ENCODE measurements at places on chromosomes 2 and 18. TPM values are rescaled to one million over a fixed set of nuclear protein-coding genes. Genes with fewer than 3 reads are reported as not detected.

Gene PROC
- not detected for total RNA-seq

- DNase-seq: no peak
Observed at GRCh38 chr2:88049622-88050021, 6.0 kb downstream of the KRCC1 start.

Gene STEAP3
- total RNA-seq: 22.6 TPM

- DNase-seq: no peak
Observed at GRCh38 chr2:58081000-58081399, 34.4 kb downstream of the VRK2 start.

GRCh38 chr2:22932288-22932687 lies 452.7 kb upstream of the KLHL29 start:
- DNase-seq: no peak

DNA sequence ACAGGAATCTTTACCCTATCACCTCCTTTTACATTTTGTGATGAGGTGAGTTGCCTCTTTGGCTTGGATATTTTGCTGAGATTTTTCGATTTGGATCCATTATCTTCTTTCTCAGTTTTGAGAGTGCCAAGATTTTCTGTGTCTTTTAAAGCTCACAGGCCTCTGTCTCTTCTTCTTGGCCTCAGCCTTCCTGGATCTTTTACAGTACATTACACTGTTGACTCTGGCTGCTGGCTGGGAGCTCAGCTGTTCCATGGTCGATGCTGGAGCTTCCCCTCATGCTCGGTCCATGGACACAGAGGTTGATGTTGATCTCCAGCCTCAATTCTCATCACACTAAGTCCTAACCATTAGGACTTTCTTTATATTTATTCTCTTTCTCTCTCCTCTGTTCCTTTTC lies 332.8 kb upstream of the UBE2E3 start:
- no peak for DNase-seq

DNA sequence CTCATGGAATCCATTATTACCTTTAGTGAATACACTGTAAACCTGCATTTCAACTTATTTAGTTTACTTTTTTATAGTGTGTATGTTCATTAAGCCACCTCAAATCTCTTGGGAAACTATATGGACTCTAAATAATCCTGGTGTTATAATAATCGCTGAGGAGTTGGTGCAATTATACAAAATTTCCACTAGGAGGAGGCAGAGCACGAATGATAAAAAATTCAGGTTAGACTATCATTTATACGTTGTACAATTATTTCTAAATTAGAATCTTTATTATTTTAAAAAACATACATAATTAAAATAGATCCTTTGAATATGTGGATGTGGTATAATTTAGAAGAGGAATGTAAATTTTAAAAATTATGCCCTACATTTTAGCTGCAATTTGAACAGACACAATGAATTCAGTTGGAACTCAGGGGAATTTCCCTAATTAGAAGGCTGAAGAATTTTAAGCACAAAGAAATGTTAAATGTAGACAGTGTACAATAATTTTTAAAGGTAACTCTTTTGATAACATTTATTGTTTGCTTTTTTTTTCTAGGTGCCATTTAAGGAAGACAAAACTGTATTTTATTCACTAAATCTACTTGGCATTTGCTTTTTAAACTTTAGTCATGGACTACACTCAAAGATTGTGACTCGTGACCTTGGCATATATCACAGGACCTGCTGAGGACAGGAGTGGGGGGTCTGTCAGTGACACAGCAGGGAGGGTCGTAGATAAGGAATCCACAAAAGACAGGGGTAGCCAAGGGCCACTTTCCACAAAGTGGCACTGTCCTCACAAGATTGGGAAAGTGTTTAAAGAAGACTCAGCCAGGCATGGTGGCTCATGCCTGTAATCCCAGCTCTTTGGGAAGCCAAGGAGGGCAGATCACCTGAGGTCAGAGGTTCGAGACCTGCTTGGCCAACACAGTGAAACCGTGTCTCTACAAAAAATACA lies 45.5 kb downstream of the RAB12 start:
- DNase-seq: peak; percentile 30

GRCh38 chr2:180539541-180539940 lies 440.9 kb upstream of the UBE2E3 start:
- no peak for DNase-seq

DNA sequence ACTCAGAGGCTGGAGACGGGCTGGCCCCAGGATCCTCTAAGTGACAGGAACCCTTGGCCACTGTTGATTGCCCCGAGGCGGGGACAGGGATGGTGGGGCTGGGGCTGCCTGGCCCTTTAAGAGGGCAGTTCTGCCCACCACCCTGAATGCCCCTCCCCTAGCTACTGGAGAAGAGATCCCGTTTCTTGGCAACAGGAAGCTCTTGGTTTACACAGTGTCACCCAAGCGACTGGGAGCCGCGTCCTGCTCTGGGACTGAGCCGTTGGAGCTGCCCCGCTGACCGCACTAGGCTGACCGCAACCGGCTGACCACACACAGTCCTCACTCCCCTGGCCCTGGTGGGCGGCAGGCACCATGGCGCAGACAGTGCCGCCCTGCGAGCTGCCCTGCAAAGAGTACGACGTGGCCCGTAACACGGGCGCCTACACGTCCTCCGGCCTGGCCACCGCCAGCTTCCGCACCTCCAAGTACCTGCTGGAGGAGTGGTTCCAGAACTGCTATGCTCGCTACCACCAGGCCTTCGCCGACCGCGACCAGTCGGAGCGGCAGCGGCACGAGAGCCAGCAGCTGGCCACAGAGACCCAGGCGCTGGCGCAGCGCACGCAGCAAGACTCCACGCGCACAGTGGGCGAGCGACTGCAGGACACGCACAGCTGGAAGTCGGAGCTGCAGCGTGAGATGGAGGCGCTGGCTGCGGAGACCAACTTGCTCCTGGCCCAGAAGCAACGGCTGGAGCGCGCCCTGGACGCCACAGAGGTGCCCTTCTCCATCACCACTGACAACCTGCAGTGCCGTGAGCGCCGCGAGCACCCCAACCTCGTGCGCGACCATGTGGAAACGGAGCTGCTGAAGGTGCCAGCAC lies at the start of gene TEKT4:
Gene TEKT4, plus strand, starts transcription at position 205 of the 862 bp plus-strand sequence. Its CDS starts 150 bp downstream, at position 355.
- DNase-seq: no peak

Gene TRIM43B
- total RNA-seq: not detected

DNA sequence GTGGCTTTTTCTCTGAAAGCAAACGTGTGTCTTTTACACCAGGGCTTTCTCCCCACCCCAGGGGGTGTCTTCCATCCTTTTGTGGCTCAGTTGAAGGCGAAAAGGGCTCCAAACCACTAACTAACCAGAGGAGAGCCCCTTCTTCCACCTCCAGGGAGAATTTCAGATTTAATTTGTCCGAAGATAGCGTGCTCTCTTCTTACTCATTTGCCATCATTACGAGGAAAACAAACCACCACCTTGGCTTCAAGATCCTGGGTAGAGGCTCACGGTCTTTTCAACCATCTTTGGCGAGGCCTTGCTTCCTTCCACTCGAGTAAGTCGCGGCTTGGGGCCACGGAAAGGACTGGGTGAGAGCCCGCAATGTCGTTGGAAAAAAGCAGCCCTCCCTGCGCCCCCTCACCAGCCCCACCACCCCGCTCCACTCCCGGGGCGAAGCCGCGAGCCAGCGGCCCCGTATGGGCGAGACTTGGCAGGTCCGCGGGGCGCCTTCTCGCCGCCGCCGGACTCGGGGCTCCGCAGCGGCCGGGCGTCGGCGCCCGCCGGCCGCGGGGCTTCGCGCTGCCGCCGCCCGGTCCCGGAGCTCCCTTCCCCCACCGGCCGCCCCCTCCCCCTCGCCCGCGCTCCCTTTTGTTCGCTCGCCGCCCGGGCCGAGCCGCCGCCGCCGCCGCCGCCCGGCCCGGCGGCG lies 1.7 kb upstream of the ZNF532 start:
- DNase-seq: no peak

DNA sequence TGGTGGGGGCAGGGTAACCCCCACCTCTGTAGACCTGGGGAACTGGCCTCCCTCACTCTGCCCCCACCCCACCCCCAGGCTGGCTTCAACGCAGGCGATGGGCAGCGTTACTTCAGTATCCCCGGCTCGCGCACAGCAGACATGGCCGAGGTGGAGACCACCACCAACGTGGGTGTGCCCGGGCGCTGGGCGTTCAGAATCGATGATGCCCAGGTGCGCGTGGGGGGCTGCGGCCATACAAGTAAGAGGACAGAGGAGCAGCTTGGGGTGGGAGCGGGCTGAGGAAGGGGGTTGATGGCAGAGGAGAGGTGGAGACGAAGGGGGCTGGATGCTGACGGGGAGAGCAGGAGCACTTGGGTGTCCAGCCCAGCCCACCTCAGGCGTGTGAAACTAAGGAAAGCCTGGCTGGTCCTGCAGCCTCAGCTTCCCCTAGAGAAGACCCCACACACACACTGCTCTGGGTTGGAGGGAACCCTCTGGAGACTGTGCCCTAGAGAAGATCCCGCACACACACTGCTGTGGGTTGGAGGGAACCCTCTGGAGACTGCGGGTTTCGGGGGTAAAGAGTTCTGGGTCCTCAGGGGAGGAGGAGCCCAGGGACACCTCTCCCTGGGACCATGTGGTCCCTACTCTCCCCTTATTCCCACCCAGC lies 36.2 kb downstream of the SNED1 start:
- DNase-seq: no peak
